HFFc6 (cell line): ENCODE measurements at places on chromosomes 6 and 20. TPM values are rescaled to one million over a fixed set of nuclear protein-coding genes. Genes with fewer than 3 reads are reported as not detected.

- H3K4me1 ChIP-seq, result no peaks in the 10 kb centered on the region
- no peak for DNase-seq
- H3K27ac ChIP-seq, result no peak overlapping the region
- H3K4me3 ChIP-seq, result no peak overlapping the region
- H3K36me3 ChIP-seq, result no peaks in the 10 kb centered on the region; the same call in 1 of the 2 replicates
These were observed 345.9 kb downstream of the TAF4 start for GRCh38 chr20:61719691-61720347.

The CCN5 gene
- not detected in 3 replicates for total RNA-seq

DNA sequence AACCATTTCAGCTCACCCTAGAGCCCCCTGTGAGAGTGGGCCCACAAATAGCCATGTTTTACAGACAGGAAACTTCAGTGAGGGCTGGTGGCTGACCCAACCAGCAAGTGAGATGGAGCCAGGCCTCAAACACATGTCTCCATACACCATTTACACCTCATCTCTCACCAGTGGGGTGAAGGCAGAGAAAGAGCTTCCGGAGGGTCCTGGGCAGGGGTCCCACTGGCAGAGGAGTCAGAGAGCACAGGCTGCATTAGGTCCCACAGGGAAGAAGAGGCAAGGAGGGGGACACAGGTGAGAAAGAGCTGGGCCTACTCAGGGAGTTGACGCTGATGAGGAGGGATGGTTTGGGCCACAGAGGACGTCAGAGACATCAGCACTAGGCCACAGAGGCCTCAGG is 172.6 kb downstream of the VEGFA start:
- peaks cover 32% of the 10 kb centered on the region for H3K4me1 ChIP-seq
- H3K4me3 ChIP-seq, result no peak overlapping the region
- H3K27ac ChIP-seq, result no peak overlapping the region
- peaks cover 20% of the 10 kb centered on the region for H3K36me3 ChIP-seq
- no peak for DNase-seq

The VAPB gene
- 48.1 to 54.8 TPM (median 52.6 TPM) in 3 replicates for total RNA-seq

- H3K27me3 ChIP-seq, result no peaks in the 10 kb centered on the region; the same call in 1 of the 2 replicates
- peaks cover 56% of the 10 kb centered on the region for H3K4me1 ChIP-seq
- H3K36me3 ChIP-seq, result peaks cover 5% of the 10 kb centered on the region
- H3K4me3 ChIP-seq, result no peak overlapping the region
- peak; percentile 27 for DNase-seq
These were observed 233.6 kb downstream of the KCNQ5 start for GRCh38 chr6:72855471-72855870.

- DNase-seq, result peak; percentile 47
- H3K36me3 ChIP-seq, result no peaks in the 10 kb centered on the region
- H3K27ac ChIP-seq, result peak overlapping the region; percentile 31; the same call in 1 of the 2 replicates
- peaks cover 2% of the 10 kb centered on the region for H3K27me3 ChIP-seq
- H3K4me1 ChIP-seq, result peaks cover 6% of the 10 kb centered on the region; the same call in 1 of the 2 replicates
- no peak overlapping the region for H3K4me3 ChIP-seq
These were observed 48.5 kb upstream of the HACE1 start for GRCh38 chr6:104908031-104908887.

The OPRM1 gene
- total RNA-seq, result not detected in 2 replicates

- H3K27me3 ChIP-seq, result 0 out of 2 replicates have a peak, but pooled peaks cover 4% of the 10 kb centered on the region
- peaks cover 72% of the 10 kb centered on the region for H3K4me1 ChIP-seq
- peaks cover 16% of the 10 kb centered on the region for H3K36me3 ChIP-seq
- peak overlapping the region; percentile 98 for H3K27ac ChIP-seq
These were observed 57.5 kb downstream of the RIN2 start for GRCh38 chr20:19815553-19815991.

The MCCD1 gene
- not detected in 3 replicates for total RNA-seq

- H3K27ac ChIP-seq, result peak overlapping the region; percentile 91
- peak; percentile 77 for DNase-seq
- peaks cover 12% of the 10 kb centered on the region for H3K36me3 ChIP-seq
These were observed 172.9 kb upstream of the CDYL start for GRCh38 chr6:4603291-4603690.

GRCh38 chr20:48319943-48320584 is 507.7 kb downstream of the PREX1 start:
- no peaks in the 10 kb centered on the region for H3K36me3 ChIP-seq
- H3K27me3 ChIP-seq, result peaks cover 18% of the 10 kb centered on the region
- H3K27ac ChIP-seq, result no peak overlapping the region

DNA sequence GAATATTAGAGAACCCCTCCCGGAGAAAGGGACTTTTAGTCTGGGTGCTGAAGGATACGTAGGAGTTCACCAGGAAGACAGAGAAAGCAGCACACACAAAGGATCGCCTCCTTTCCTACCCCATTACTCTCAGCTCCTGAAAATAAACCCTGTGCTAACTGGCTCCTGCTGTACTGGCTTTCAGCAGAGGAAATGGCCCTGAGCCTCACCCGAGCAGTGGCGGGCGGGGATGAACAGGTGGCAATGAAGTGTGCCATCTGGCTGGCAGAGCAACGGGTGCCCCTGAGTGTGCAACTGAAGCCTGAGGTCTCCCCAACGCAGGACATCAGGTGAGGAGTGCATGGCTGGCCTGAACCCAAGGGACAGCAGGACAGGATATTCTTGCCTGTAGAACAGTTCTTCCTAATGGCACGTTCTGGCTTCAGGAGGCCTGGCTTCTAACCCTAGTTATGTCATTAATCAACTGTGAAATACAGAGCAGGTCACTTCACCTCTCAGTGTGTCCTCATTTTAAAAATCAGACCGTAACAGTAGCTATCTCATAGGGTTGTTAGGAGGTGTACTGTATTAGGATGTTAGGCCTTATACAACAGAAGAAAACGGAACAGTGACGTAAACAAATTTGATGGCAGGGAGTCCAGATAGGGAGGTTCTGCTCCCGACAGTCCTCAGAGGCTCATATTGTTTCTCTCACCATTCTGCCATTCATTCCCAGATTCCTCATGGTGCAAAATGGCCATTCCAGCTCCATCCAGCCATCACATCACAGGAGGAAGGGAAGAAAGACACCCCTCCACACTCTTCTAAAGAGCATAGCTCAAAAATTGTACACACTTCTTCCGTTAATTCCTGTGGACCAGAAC is 1.8 kb downstream of the RBCK1 start:
- peaks cover 2% of the 10 kb centered on the region for H3K27me3 ChIP-seq
- H3K4me1 ChIP-seq, result peaks cover 47% of the 10 kb centered on the region
- H3K27ac ChIP-seq, result peak overlapping the region; percentile 87
- DNase-seq, result no peak

The SMOC2 gene
- not detected in 3 replicates for total RNA-seq
